ENCODE measurements at places on chromosomes 12 and 14. TPM values are rescaled to one million over a fixed set of nuclear protein-coding genes. Genes with fewer than 3 reads are reported as not detected.

The KRT77 gene
- not detected for polyA plus RNA-seq

The TMEM119 gene
- 71.2 TPM for polyA plus RNA-seq

The KRT73 gene
- not detected for polyA plus RNA-seq

The NGDN gene
- polyA plus RNA-seq = 40.5 TPM

DNA sequence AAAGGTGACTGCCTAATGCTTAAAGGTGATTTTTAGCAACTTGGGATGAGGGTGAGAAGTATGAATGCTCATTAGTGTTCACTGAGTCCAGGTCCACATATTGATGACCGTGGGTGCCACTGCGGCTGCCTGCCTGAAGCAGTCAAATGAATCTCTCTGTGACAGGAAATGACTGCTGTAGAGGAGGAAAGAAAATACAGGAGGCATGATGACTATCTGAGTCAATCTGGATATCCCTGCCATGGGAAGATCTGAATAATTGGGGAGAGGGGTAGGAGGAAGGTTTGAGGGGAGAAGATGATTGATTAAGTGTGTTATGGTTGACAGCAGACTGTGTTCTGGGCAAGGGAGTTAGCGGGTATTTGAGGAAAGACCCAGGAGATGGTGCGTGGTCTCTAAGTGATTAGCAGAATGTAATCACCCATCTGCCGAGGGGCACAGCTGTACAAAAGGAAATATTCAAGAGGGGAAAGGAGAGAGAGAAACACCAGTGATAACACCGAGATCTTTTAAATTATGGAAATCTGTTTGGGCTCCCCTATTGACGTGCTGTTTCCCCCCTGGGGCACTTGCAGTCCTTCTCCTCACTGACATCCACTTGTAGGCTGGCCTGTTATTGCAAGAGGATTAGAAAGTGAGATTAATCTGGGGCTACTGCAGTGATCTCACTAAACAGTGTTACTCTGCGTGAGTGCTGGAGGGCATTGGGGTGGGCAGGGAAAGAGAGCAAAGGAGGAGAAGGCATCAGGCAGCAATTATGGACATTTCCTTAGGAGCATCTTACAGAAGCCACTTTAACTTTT lies 97.7 kb downstream of the AKAP6 start:
- DNase-seq = no peak

DNA sequence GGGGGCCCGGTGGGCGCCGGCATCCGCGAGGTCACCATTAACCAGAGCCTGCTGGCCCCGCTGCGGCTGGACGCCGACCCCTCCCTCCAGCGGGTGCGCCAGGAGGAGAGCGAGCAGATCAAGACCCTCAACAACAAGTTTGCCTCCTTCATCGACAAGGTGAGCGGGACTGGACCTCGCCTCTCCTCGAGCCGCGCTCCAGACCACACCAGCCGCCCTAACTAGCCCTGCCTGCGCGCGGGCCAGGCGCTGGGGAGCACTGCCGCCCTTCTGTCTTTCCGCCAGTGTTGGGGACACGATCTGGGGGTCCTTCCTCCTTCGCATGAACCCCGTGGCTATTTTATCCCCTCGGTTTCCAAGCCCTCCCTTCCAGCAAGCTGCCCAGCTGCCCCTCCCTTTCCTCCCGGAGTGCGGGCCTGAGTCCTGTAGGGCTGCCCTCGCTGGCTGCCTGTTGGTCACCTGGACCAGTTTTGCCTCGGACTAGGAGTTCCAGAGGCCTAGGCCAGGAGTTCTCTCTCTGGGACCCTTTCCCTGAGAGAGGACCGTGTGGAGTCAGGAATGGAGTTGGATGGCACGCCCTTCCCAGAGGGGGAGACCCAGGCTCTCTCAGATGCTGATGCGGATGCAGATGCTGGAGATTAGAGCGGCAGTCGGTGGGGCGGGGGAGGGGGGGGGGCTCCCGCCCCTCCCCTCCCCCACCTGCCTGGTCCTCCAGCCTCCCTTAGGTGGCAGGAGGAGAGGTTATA lies 592 bp downstream of the KRT7 start:
- DNase-seq = no peak

DNA sequence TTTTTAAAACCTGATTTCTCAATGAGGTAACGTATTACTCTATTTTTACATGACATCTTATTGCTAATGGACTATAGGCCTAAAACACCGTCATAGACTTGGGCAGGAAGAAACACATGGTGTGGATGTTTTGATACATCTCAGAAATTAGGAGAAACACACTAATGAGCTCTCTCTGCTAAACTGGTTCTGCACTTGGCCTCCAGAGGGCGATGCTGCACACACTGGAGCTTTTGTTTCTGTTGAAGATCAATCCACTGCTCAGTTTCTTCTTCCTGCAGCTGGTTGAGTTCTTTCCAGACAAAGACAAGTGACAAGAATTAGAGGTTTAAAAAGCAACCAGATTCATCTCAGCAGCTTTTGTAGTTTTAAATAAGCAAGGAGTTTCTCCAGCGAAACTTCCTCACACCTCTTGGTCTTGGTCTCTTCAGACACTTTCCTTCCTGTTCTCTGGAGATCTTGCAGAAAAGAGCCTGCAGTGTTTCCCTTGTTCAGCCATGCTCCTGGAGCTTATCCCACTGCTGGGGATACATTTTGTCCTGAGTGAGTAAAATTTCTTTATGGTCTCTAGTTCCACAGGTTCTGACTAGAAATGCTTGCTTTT lies 178.5 kb upstream of the OR4E1 start:
- DNase-seq = peak; percentile 11

GRCh38 chr12:120139958-120140357 lies 23.4 kb upstream of the RAB35 start:
- no peak for DNase-seq

DNA sequence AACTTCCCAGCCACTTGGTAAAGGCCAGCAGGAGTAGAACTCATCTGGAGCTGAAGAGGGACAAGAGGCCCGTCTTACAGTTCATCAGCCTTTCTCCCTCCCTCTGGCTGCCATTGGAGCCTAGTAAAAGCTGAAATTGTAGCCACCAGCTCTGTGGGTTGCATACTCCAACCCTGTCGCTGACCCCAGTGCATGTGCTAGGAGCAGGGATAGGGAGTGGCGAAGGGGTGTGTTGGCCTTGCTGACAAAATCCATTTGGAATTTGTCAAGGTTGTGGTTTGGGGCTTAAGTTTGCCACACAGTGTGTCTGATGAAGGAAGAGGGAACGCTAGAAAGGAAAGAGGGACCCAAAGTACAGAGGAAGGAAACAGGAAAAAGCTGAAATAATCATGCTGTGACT lies 4.0 kb upstream of the ARF3 start:
- DNase-seq = no peak

DNA sequence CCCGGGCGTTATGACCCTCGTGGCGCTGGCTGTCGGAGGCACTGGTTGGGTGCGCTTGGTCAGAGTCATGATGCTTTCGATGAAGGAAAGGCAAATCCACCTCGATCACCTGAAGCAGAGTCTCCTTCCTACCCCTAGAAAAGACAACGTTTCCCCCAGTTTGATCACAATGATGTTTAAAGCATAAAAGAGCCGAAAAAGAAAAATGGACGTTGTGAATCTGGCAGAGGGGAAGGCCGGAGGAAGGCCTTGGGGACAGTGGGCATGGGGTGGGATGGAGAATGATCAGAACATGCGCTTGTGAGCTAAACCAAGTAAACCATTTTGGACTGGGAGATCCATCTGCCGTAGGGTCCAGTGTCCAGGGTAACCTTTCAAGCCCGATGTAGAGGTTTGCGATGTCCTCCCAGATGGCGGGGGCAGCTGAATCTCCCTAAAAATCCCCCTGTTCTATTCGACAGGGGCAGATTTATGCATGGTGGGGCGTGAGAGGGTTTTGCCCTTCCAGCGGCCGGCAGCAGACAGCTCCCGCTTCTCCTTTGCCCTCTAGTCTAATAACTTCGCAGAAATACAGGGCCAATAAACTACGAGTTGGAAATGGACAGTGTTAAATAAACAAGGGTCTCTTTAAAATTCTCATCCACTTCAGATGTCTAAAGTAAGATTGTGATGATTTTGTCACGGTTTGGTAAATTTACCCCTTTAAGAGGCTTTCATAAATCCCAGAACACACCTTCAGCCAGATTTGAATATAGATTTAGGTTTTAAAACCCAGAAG lies 2.3 kb upstream of the OTX2 start:
- peak; percentile 26 for DNase-seq

DNA sequence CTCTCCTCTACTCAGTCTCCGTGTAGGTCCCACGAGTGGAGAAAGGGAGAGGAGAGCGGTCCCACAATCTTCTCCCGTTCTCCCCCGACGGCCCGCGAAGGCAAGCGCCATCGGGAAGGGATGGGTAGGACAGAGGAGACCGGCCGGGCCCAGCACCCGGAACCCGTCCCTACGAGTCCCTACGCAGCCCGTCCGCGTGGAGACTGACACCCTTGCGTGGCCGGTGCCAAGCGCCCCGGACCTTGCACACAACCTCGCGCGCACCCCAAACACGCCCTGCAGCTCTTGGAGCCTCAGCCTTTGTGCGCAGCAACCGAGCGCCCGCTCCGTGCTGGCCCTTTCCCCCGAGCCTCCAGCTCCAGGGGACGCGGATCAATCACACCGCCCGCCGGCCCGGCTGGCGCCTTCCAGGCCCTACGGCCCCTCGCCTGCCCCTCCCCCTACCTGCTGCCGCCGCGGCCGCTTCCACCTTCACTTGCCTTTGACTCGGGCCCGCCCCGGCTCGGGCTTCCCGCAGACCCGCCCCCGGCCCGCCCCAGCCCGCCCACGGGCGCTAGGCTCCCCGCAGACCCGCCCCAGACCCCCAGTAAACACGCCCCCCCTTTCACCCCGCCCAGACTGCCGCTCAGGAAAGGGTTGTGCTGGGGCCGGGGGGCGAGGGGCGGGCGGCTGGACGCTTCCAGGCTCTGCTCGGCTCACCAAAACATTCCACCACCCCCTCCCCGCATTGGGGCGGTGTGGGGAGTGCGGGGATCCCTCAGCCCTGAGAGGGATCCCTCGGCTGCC lies at the start of gene NDRG2:
TSS of gene NDRG2 (minus strand) at position 477 of the 786 bp plus-strand sequence. CDS start 1,746 bp downstream, outside the sequence.
- peak; percentile 69 for DNase-seq

DNA sequence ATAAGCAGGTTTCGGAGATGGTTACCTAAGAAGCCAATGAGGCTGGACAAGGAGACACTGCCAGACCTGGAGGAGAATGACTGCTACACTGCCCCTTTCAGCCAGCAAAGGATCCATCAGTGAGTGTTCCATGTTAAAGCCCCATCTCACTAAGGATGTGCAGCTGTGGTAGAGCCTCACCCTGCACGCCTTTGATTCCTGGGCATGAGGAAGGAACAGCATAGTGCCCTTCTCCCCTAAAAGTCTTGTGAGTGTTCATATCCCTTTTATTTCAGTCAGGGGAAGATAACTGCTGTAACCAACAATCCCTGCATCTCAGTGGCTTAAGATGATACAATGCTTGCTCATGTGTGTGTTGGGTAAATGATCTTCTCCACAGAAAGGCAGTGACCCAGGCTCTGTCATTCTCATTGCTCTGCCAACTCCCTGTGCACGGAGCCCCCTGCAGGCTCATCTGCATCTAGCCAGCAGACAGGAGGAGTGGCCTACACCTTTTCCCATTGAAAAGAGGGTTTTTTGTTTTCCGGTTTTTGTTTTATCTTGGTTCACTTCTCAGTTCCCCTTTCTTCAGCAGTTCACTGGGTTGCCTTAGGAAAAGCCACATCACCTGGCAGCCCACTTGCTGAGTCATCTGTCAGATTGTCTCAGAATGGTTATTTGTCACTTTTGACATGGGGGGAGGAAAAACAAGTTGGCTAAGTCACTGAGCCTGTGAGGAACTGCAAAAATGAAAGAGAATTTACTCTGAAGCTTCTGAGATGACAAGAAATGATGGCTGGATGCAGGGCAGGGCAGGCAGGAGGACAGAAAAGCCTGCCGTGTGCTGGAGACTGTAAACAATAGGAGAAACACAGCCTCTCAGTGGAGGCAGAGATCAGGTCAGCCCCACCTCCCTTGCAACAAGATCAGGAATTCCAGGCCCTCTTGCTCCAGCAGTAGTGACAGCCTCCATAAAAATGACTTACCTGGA lies 193.3 kb downstream of the ANO4 start:
- DNase-seq = no peak

- DNase-seq = no peak
These were observed 202.6 kb downstream of the FOXN3 start for GRCh38 chr14:89214221-89214965.

- no peak for DNase-seq
These were observed 205.5 kb upstream of the C14orf180 start for GRCh38 chr14:104373855-104374717.

- DNase-seq = no peak
These were observed 133.3 kb downstream of the CHST11 start for GRCh38 chr12:104590022-104590421.

DNA sequence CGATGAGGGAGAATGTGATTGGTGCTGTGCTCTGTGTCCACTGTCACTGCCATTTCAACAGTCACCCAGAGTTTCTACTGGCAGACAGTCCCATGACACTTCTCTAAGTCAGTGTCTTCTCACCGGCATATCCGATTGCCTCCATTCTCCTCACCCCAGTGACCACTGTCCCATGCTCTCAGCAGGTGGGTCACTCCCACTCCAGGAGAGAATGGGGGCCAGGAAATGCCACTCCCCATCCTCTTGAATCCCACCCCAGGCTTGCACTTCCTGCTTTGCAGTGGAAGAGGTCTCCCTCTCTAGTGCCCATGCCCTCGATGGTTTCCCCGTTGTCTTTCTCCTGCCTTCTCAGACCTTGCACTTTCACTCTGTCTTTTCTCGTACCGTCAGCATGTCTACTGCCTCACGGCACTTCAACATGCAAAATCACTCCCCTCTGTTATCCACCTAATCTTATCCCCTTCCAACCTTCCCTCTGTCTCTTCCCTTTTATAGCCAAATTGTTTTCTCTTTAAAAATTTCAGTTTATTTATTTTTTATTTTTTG lies 2.2 kb upstream of the EP400 start:
- no peak for DNase-seq

GRCh38 chr12:13173012-13173932 lies 23.3 kb upstream of the EMP1 start:
- DNase-seq = peak; percentile 97

DNA sequence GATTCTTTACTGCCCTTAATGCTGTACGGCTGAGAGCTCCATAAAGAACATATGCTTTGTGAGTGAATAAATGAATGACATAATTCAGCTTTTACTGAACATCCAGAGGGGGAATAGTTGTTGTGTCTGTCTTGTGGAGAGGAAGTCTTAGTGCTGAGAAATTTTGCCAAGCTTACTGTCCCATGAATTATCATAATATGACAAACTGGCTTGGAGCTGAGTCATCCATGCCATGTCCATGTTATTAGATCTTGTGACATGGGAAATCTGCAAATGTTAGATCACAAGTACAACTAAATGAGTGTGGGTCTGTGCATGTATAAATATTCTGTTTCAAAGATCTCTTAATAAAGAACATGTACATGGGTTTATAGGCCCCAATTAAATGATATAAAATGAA lies 350.4 kb downstream of the BMP4 start:
- DNase-seq = no peak

- DNase-seq = no peak
These were observed 75.1 kb downstream of the SLC24A4 start for GRCh38 chr14:92397953-92398564.

GRCh38 chr14:79712302-79712950 lies 498.9 kb downstream of the DIO2 start:
- DNase-seq = no peak
